Naive B cell (primary cell): ENCODE measurements at places on chromosomes 5 and 9.

DNA sequence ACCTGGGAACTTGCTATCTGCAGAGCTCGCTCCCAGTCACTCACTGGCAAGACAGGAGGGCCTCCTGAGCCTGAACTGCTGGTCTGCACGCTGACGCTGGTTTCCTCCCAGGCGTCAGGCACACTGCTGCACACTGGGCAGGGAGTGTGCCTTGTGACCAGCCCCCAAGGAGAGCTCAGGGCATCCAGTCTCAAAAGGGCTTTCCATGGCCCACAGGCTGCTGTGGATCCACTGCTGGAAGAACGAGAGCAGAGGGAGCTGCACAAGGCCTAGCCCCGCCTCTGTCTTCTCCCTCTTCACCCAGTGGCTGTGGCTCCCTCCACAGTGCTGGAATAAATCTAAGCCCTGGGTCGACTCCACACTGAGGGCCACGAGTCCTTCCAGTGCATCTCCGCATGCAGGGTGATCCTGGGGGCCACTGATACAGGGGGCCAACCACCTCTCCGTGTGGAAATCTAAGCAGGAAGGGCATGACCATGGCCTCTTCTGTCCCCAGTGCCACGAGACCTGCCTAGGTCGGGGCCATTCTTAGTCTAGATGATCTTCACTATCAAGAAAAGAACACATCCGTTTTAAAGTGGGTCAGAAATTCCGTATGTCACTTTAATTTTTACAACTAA is 93.6 kb downstream of the CAMSAP1 start:
- DNase-seq, result no peak

GRCh38 chr5:17203329-17204132 is 13.9 kb upstream of the BASP1 start:
- peak; percentile 38 for DNase-seq

- DNase-seq, result no peak
These were observed 866.3 kb upstream of the WWC1 start for GRCh38 chr5:167425161-167425560.

DNA sequence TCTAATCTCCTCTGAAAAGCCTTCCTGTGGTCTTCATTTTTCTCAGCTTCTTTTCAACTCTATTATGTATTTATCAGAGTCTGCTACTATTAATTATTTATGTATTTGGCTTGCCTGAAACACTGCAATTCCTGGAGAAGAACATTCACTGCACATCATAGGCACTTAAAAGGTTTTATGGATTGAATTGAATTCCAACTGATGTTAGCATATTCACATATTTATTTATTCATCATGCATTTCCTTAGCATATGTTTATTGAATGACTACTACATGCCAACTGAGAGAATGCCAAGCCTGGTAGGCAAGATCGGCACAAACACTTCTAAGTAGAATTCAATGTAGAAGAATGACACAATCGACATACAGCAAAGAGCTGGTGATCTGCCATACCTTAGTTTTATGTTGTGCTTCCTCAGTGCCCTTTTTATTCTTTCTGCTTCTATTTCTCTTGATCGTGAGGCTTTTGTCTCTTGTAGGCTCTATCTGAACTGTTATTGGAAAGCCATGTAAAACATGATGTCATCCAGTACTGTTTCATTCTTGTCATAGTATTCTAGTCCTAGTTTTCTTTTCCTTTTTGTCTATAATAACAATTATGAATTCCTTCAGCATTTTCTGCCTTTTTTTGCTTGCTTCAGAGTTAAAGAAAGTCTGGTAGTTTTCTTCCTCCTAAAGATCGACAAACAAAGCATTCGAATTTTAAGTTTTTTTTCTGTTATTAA is 454.2 kb downstream of the TLE4 start:
- no peak for DNase-seq

DNA sequence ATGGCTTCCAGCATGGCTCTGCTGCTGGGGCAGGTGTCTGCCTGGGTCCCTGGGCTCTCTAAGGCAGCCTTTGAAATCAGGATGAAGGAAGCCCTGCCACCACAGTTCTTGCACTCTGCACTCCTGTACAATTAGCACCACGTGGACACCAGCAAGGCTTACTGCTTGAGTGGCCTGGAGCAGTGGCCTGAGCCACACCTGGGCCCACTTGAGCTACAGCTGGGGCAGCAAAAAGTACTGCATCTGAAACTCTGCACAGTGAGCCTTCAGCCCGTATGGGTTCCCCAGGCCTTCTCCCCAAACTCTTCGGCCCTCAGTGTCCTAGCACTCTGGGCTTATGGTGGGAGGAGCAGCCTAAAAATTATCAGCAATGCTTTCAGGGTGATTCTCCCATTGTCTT is 8.0 kb upstream of the INIP start:
- DNase-seq, result peak; percentile 6

- no peak for DNase-seq
These were observed at the start of gene PANK3 for GRCh38 chr5:168578538-168579487. Gene PANK3 (minus strand): TSS chr5:168579368. CDS start chr5:168579283, 85 bp downstream.

- no peak for DNase-seq
These were observed 174.5 kb downstream of the FGF18 start for GRCh38 chr5:171593976-171594375.

- DNase-seq, result no peak
These were observed 62.5 kb downstream of the EXOSC2 start for GRCh38 chr9:130756037-130756436.

GRCh38 chr9:95174038-95174437 is 143.5 kb downstream of the FANCC start:
- no peak for DNase-seq

- no peak for DNase-seq
These were observed 547.8 kb downstream of the CCDC171 start for GRCh38 chr9:16100537-16101091.

DNA sequence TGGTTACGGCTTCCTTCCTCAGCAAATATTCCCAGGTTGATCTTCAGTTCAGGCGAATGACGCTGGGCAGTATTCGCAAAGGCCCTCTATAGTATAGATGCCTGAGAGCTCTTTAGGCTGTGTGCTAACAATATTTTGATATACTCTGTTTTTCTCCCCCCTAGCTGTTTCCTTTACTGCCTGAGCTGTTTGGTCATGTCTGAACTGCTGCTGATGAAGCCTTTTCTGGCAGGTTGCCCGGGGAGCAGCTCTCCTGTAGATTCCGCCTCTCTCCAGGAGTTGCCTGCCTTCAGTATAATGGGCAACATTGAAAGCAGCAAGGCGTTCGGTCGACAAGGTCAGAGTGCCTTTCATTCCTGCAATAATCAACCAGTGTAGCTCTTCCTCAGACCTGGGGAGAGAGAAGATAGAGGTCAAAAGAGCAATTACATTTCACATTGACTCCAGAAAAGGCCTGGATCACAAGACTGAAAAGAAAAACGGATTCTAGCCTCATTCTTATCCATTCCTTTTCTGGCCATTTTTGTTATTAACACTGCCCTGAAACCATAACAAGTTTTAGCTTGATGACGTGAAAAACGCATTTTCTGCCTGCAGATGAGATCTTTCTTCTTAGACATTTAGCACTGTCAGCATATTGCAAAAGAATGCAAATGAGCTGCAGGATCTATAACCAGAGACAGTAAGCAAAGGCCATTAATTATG is 60.1 kb upstream of the ZNF608 start:
- no peak for DNase-seq

DNA sequence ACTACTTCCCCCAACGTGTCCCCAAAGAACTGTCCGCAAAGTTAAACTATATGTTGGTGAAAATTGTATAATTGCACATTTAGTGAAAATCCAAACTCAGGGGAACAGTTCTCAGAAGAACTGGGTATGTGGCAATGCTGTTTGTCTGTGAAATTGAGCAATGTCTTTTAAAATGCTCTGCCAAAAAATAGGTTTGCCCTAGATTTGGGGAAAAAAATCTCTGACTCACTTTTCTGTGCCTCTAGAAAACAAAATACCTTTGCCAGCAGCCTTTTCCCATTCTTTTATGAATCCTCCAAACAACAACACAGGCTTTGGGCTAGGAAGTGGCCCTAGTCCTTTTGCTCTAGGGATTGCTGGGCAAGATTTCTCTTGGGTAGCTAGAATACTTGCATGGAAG is 37.4 kb upstream of the ZNF608 start:
- DNase-seq, result no peak

DNA sequence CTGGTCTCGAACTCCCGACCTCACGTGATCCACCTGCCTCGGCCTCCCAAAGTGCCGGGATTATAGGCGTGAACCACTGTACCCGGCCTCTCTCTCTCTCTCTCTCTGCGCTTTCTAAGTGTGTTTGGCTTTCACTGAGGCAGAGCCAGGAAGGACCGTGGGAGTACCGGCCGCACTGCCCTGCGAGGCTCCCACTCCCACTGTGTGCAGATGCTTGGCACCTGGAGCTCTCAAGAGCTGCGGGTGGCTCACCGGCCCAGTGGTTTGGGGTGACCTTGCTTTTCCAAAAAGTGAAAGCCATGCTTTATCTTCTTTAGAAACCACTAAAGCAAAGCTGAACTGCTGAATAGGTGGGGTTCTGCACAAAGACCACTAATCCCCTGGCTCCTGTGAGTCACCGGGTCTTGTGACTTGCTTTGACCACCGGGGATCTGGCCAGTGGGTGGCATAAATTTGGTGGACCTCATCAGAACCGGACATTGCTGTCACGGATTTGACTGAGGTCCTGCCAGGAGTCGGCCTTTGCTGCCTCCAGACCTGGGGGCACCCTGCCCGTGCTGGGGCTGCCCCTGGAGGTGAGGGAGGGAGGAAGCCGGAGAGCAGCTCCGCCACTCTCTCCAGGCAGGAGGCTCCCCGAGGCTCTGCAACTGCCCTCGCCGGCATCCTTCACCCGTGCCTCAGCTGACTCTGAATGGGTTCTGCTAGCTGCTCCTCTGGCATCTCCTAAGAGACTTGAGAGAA is 228.9 kb downstream of the FANCC start:
- DNase-seq, result no peak
